LNCaP clone FGC (cell line): ENCODE measurements at places on chromosomes 6 and 20.

- DNase-seq = no peak
These were observed 103.7 kb downstream of the ARID1B start for GRCh38 chr6:156880913-156881312.

DNA sequence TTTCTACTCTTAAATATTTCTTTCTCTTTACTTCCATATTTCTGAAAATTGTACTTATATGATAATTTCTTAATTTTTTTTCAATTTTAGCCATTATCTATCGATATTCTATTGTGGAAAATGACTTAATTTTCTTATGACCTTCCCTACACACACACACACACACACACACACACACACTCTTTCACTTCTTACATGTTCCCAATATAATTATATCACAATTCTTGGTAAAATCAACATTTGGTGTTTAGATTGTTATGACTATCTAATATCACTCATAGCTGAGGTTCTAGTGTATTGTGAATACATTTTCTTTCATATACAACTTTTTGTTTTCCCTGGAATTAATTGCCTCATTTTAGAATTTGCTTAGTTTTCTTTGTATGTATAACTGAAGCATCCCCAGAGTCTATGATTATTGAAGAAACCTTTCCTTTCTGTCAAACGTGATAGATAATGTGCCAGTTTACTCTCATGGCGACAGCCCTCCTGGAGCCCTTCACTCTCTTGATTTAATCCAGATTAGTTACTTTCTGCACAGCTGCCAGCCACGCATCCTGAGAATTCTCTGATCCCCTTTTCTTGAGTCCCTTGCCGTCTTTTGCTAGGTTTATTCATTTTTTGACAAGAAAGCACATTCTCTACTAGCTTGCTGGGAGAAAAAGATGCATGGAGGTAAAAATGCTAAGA is 63.4 kb downstream of the RNF182 start:
- no peak for DNase-seq

- DNase-seq = no peak
These were observed 261.4 kb downstream of the LRFN2 start for GRCh38 chr6:40325791-40326190.

- no peak for DNase-seq
These were observed 38.7 kb downstream of the RGS17 start for GRCh38 chr6:153092082-153093013.

- no peak for DNase-seq
These were observed 10.7 kb downstream of the TRAM2 start for GRCh38 chr6:52566201-52566600.

DNA sequence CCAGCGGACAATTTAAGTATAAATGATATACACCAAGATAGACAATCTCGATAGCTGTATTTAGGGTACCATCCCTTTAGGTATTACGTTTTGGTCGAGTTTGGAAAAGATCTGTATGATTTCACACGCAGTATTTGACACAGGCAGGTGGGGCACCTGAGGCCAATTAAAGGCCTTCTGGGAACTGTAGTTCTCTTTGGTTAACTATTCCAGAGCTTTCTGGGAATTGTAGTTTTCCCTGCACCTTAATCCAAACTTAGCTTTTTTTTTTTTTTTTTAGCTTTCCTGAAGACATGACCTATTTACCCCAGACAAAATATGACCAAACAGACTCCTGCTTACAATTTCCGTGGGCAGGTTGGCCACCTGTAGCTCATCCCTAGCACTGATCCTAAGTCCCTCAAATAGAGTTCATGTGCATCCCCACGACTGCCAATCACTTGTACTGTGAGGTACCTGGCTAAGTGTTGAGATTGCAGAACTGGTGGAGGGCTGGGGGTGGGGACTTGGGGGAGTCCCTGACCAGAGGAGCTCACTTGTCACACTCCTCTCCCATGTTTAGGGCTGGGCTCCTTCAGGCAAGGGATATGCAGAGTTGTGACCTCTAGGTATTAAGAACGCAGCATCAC is 999 bp upstream of the EHMT2 start:
- no peak for DNase-seq

DNA sequence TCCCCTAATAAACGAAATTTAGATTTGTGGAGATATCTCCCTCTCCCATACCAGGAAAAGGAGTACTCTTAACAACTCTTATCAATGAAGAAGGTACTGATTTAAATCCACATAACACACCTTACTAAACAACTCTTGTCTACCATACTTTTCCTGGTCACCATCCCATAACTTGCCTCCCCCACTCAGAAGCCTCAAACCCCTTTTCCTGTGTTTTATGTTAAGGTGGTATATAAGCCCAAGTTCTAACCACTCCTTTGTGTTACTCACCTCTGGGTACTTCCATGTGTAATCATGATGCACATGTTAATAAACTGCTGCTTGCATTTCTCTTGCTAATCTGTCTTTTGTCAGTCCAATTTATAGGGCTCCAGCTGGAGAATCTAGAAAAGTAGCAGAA is 330.7 kb downstream of the CD83 start:
- DNase-seq = no peak

DNA sequence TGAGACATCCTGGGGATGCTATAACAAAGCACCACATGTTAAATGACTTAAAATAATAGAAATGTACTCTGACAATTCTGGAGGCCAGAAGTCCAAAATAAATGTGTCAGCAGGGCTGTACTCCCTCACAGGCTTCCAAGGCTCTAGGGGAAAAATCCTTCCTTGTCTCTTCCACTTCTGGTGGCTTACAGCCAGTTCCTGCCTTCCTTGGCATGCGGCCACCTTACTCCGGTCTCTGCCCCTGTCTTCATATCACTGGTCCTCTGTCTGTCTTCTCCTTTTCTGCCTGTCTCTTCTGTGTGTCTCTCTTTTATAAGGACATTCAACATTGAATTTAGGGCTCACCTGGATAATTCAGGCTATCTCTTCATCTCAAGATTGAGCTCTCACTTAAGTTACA is 155.3 kb upstream of the SYNCRIP start:
- DNase-seq = peak; percentile 42

DNA sequence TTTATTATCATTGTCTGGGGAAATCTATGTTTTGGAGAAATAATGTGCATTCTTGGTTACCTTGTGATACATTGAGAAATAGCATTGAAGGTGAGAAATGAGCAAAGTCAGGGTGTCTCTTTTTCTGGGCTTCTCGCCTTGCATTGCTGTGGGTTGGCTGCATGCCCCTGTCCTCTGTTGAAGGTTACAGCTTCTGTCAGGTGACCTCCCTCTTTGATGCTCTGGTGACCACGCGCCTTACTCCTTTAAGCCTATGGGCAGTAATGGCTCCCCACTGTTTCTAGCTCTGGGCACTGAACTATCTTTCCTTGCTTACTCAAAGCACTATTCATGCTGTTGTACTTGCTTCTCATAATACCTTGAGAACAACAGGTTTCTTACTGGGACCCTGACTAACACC is 14.6 kb downstream of the ADGRB3 start:
- no peak for DNase-seq

DNA sequence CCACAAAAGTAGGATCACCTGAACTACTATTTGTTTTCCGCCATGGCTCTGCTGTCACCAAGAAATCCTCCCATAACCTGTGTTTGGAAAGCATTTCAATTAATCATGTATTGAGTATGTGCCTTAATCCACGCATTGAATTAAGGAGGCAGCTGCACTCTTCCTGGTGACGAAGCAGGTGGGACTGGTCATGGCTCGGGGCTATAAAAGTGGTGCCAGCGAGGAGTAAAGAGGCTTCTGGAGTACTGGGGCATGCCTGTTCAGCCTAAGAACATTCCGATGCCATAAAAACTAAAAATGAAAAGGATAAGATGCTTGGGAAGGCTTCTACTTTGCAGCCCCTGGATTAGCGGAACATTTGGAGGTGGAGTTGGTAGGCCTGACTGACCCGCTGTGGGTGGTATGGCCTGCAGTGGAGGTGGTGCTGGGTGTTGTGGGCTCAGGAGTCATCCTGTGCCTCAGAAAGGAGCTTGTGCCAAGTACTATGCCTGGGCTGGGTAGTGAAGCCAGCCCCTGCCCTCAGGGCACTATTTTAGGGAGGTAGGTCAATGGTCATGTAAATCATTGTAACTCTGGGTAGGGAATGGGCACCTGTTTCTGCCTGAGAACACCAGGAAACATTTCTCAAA is 110.5 kb downstream of the B3GAT2 start:
- no peak for DNase-seq

DNA sequence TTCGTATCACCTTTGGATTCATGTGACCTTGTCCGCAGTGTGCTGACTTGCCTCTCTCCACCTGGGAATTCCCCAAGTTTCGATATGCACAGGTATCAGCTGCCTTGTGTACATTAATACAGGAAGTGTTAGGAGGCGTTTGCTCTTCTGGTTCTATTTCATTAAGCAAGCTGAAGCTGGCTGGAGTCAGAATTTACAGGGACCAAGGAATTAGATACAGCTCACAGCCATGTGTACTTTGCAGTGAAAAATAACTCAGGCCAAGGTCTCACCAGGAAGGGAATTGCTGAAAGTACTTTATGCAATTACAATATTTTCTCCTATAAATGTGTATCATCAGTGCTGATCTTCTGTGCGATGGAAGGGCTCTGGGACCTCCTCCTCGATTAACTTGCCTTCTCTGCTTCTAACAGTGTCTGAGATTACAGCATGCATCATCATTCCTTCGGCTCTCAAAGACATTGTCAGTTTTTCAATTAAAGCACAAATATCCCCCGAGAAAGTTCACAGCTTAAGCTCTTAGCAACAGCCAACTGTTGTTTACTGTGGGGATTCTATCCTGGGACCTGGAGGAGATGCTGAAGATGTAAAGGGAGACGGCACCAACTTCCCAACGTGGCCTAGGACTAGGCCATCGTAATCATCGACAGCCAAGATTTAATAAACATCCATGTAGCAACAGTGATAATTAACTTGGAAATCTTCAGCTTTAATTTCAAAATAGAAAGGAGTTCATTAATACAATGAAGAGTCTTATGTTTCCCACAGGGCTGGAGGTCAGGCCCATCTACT is 13.8 kb upstream of the TIAM2 start:
- peak; percentile 42 for DNase-seq
